Karpas-422 (cell line): ENCODE measurements at places on chromosomes 1 and 21. TPM values are rescaled to one million over a fixed set of nuclear protein-coding genes. Genes with fewer than 3 reads are reported as not detected.

The FAM110D gene
- not detected in 2 replicates for total RNA-seq

The TNFRSF8 gene
- not detected in 2 replicates for total RNA-seq

The TGFB2 gene
- total RNA-seq: not detected in 2 replicates

The AK5 gene
- total RNA-seq: not detected in 2 replicates

The TSACC gene
- total RNA-seq: 4.5 TPM in 1 of 2 replicates, not detected in the other

The PRSS38 gene
- not detected in 2 replicates for total RNA-seq

The UTP11 gene
- 27.3 and 31.1 TPM in 2 replicates for total RNA-seq

The VWA5B1 gene
- not detected in 2 replicates for total RNA-seq

The ARHGAP29 gene
- total RNA-seq: 0.04 and 0.48 TPM in 2 replicates

The GCSAML gene
- not detected in 2 replicates for total RNA-seq

The TMCO4 gene
- 9.9 and 20.6 TPM in 2 replicates for total RNA-seq

The PCBP3 gene
- total RNA-seq: not detected in 2 replicates

The MCL1 gene
- 141 and 150 TPM in 2 replicates for total RNA-seq

The CAMTA1 gene
- total RNA-seq: 80.5 and 118 TPM in 2 replicates

The PRRX1 gene
- total RNA-seq: not detected in 2 replicates

The AMY1C gene
- not detected in 2 replicates for total RNA-seq
